ENCODE measurements at places on chromosomes 4 and X.
A peak's percentile ranks its signal among the peaks of the same experiment; 100 is the strongest.

GRCh38 chr4:7759216-7759615 lies 180.4 kb downstream of the AFAP1 start:
- ATAC-seq = peak; percentile 90

GRCh38 chr4:11042760-11043159 lies 358.2 kb upstream of the CLNK start:
- ATAC-seq = no peak

DNA sequence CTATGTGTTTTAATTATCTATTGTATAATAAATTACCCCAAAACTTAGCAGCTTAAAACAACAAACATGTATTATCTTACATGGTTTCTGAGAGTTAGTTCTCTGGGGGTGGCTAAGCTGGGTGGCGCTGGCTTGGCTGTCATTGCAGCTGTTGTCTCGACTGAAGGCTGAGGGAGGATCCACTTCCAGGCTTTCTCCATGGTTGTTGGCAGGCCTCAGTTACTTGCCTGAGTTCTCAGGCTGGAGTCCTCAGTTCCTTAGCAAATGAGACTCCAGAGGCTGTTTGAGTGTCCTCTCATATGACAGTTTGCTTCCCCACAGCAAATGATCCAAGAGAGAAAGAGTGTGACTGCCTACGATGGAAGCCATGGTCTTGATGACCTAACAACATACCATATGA lies 23.5 kb upstream of the GALNT7 start:
- ATAC-seq = no peak

- ATAC-seq = no peak
Measured at GRCh38 chr4:21452931-21453330, 495.6 kb downstream of the KCNIP4 start.

GRCh38 chrX:47502316-47503125 lies 19.5 kb upstream of the ZNF41 start:
- ATAC-seq = no peak

- no peak for ATAC-seq
Measured at GRCh38 chr4:121030711-121031110, 41.6 kb downstream of the NDNF start.

GRCh38 chrX:39975101-39975925 lies 122.4 kb downstream of the BCOR start:
- no peak for ATAC-seq

GRCh38 chr4:177087060-177087459 lies 222.6 kb upstream of the NEIL3 start:
- ATAC-seq = no peak

- no peak for ATAC-seq
Measured at GRCh38 chrX:119654112-119654531, 38.8 kb downstream of the SEPTIN6 start.

- ATAC-seq = no peak
Measured at GRCh38 chr4:14564281-14564680, 438.0 kb upstream of the CPEB2 start.

DNA sequence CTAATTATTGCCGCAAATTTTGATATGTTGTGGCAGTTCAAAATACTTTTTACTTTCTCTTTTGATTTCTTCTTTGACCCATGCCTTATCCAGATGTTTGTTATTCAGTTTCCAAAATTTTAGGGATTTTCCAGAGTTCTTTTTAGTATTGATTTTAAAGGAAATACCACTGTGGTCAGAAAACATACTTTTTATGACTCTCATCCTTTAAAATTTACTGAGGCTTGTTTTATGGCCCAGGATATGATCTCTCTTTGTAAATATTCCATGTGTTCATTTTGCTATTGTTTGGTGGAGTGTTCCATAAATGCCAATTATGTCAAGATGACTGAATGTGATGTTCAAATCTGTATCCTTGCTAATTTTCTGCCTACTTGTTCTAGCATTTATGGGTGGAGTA lies 272.3 kb upstream of the DIPK2B start:
- no peak for ATAC-seq

- ATAC-seq = no peak
Measured at GRCh38 chrX:100895365-100896075, 21.4 kb upstream of the NOX1 start.

DNA sequence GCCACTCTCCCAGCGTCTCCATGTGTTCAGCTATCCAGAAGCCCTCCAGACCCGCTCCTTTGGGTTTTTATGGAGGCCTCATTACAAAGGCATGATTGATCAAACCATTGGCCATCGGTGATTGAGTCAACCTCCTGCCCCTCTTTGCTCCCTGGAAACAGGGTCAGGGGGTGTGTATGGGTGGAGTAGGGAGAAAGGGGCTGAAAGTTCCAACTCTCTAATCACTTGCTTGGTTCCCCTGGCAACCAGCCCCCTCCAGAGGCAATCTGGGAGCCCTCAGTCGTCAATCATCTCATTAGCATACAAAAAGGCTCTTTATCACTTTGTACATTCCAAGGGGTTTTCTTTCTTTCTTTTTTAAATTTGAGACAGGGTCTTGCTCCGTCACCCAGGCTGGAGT lies 2.3 kb downstream of the TRIM2 start:
- ATAC-seq = no peak

DNA sequence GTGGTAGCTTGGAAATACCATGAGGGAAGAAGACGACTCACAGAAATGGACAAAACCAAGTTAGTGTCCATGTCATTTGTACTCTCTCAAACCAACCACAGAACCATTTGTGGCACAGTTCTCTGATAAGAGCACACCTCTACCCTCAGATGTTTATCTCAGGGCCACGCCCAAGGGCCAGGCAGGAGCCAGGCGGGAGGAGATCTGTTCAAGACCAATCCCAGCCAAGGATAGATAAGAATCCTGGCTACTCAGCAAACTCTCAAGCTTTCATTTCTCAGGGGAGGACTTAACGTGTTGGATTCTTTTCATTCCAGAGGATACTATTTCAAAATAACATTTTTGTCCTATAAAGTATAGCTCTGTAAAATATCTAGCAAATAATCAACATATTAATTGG lies 95.0 kb downstream of the NYX start:
- ATAC-seq = no peak

DNA sequence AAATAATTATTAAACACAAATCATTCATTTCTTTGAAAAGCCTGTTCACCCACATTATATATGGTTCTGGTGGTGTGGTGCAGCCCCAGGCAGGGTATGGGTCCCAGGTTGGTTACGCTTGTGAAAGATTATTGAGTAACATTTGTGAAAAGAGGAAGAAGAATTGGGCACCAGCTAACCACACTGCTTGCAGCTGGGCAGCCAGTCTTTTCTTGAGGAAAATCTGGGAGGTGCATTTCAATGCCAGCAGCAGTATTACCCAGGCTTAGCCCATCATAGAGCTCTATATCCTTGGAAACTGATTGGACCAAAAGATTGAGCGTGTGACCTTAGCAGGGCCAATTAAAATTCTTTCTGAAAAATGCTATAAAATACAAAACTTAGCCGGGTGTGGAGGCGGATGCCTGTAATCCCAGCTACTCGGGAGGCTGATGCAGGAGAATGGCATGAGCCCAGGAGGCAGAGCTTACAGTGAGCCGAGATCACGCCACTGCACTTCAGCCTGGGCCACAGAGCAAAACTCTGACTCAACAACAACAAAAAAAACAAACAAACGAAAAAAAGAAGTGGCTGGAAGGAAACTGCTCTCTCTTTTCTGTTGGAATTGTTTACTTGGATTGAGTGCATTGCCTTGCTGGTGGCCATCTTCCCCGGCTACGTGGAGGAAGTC lies 9.7 kb upstream of the PLAC8 start:
- ATAC-seq = no peak

GRCh38 chr4:136962868-136963267 lies 569.4 kb downstream of the PCDH18 start:
- no peak for ATAC-seq

DNA sequence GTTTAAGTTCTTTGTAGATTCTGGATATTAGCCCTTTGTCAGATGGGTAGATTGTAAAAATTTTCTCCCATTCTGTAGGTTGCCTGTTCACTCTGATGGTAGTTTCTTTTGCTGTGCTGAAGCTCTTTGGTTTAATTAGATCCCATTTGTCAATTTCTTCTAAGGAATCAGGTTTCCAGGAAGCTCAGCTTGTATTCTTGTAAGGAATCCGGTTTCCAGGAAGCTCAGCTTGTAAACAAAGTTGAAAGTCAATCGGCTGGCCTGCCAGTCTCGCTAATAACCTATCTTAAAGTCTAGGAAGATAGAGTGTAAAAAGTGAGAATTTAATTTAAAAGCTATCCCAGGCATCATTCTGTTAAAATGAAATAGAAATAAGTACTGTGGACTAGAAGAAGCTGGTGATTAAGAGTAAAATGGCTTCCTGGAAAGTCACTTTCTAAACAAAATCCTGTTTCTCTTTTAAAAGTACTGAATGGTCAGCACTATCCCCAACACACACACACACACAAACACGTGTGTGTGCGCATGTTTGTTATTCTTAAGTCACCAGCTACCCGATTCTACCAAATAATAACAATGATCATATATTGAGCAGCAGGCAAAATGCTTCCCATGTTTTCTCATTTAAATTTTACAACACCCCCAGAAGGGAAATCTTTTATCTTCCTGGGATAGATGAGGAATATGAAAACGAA lies 171.7 kb downstream of the PAPSS1 start:
- ATAC-seq = no peak

- ATAC-seq = no peak
Measured at GRCh38 chrX:131621650-131622049, 77.8 kb downstream of the OR13H1 start.

DNA sequence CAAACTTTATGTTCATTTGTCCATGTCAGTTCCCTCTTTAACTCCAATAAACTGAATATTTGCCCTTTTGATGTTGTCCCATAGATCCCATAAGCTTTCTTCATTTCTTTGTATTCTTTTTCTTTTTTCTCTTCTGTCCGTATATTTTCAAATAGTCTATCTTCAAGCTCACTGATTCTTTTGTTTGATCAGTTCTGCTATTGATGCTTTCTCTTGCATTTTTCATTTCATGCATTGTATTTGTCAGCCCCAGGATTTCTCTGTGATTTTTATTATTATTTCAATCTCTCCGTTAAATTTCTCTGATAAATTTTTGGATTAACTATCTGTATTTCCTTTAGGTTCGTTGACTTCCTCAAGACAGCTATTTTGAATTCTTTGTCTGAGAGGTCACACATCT lies 272.9 kb upstream of the GALNT7 start:
- ATAC-seq = no peak

GRCh38 chr4:109890076-109890475 lies 22.6 kb upstream of the EGF start:
- ATAC-seq = no peak

- no peak for ATAC-seq
Measured at GRCh38 chrX:150544222-150544787, 24.1 kb upstream of the MTM1 start.

GRCh38 chrX:133307094-133307493 lies 88.9 kb upstream of the TFDP3 start:
- no peak for ATAC-seq

GRCh38 chr4:188127214-188127874 lies 11.9 kb upstream of the TRIML1 start:
- ATAC-seq = no peak

DNA sequence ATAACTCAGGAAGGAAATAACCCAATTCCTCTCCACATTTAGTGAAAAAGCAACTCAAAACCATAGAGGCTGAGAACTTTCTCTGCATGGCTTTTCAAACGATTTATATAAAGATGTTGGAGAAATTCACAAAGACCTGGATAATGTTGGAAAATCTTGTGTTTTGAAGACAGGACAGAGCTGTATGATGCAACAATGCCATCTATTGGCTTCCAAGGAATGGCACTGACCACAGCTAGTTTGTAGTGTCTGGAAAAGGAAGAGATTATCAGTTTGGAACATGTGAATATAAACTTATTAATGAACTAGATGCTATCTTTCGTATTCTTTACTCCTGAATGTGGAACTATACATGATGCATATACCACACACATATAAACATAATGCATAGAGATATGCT lies 503.6 kb downstream of the IL1RAPL1 start:
- ATAC-seq = no peak

GRCh38 chr4:145934434-145935047 lies 4.1 kb downstream of the ZNF827 start:
- no peak for ATAC-seq

GRCh38 chr4:186557061-186557460 lies 1.7 kb upstream of the MTNR1A start:
- ATAC-seq = no peak

- no peak for ATAC-seq
Measured at GRCh38 chrX:71994601-71995000, 84.0 kb downstream of the NHSL2 start.

- no peak for ATAC-seq
Measured at GRCh38 chr4:52864793-52865192, 2.7 kb downstream of the RASL11B start.

GRCh38 chr4:139950568-139950967 lies 203.4 kb downstream of the MAML3 start:
- peak; percentile 51 for ATAC-seq

GRCh38 chrX:20116577-20117240 lies at the start of gene MAP7D2:
TSS of gene MAP7D2 (minus strand) at chrX:20116907. CDS start at chrX:20116879, 28 bp downstream.
- ATAC-seq = no peak

- no peak for ATAC-seq
Measured at GRCh38 chrX:22889819-22890218, 109.9 kb upstream of the DDX53 start.

- ATAC-seq = no peak
Measured at GRCh38 chrX:152902502-152902820, 4.6 kb downstream of the ZNF185 start.

DNA sequence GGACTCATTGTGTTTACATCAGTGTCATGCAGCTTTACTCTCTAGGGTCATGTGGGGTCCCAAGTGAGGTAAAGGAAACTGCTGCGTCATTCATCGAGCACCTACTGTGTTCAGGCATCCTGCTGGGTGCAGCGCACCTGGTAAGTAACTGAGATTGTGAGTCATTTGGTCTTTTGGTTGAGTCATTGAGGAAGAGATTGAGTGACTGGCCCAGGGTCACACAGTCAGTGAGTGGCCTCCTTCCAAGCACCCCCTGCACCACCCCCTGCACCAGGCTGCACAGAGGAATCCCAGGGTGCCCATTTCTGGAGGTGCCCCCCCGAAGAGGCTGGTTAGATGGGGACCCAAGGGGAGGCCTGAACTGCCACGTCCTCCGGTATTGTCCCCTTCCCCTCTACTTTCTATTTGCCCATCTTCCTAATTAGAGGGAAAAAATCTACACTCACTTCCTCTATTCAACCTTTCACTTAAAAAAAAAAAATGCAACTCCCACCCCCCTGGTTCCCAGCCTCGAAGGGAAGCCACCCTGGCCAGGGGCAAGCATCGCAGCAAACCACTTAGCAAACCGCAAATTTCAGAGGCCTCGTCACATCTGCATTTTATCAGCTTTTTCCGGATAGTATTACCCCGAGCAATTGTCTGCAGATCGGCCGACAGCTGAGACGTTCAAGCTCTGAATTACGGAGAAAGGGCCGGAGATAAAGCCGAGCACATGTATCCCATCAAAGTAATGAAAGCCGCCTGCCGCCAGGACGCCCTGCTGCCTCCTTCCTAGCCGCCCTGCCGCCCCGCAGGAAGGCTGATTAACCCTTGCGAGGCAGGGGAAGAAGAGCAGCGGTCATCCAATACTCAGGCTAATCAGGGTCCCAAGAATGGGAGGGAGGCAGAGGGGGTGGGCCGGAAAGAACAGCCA lies 96.3 kb upstream of the MSX1 start:
- ATAC-seq = peak; percentile 98
